Left kidney (tissue), 8 donors: ENCODE measurements at places on chromosomes 12 and 14. TPM values are rescaled to one million over a fixed set of nuclear protein-coding genes. Genes with fewer than 3 reads are reported as not detected.

DNA sequence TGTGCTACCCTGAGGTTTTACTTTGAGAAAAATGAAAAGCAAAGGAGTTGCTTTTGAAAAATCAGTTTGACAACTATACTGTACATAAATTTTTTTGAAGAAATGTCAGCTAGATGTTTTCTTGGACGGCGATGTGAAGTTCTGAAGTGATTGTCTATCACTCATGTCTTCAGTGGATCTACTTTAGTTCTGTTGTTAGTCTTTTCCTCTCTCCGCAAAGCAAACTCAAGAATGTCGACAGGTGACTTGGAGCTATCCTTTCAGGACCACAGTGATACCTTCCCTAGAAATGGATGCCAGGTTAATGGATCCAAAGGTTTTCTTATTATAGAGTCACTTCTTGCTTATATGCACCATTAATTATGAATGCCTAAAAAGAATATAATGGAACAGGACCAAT, 1.2 kb downstream of the PTPRO start:
- peak; percentile 39 for DNase-seq

GRCh38 chr14:33922125-33922524, 28.7 kb downstream of the EGLN3 start:
- DNase-seq, result no peak

DNA sequence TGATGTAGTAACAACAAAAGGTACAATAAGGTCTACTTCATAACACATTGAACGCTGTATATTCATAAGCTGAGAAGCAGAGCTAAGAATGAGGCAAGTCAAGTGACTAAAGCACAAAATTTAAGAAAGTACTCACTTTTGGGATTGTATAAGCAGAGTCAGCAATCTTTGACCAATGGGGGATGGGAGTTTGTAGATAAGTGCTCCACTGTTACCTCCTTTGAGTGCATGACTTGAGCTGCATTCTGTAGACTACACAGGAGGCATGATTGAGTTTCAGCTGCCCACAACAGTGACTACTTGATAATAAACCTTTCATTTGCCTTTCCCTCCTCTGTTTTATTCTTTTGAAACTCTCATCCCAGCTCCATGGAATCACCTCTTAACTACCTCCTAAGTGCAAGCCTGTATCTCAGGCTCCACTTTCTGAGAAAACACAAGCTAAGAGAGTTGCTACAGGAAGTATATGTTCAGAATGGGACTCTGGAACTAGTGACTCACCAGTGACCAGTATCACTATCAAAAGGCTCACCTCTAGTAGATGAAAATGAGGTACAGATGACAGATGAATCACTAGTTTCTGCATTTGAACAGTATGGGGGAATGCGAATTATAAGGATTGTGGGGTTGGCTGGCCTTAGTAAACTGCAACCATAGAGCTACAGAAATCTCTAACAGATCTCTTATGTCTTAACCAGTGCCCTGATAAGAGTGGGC, 49.2 kb downstream of the SLC35F4 start:
- DNase-seq, result no peak

DNA sequence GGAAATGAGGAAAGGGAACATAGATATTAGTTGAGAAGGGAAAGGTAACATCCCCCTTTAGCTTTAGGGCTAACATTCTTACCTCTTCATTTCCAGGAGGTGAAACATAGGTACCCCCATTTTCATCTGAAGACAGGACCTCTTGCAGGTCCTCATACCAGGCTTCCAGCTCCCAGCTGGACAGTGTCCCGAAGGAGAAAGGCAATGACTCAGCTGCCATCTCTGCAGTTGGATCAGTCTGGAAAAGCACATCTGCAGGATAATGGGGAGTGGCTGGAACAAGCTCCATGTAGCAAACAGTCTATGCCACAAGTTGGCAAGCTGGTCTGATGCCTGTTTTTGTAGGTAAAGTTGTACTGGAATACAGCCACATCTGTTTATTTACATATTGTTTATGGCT, 3.1 kb downstream of the DDIT3 start:
- no peak for DNase-seq

DNA sequence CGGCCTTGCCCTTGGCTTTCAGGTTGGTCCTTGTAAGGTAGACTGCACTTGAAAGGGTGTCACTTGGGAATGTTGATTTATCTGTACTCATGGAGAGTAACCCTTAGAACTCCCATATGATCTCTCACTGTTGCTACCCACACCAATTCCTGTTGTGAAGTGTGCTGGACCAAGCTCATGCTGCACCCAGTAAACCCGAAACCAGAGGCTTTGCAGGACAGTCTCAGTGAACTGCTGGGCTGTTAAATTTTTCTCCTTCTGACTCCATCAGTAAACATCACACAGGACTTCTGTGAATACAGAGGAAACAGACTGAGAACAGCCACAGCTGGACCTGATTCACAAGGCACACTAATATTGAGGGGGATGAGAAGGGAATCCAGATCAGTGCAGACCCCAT, 783.0 kb downstream of the TMEM121 start:
- DNase-seq, result no peak

DNA sequence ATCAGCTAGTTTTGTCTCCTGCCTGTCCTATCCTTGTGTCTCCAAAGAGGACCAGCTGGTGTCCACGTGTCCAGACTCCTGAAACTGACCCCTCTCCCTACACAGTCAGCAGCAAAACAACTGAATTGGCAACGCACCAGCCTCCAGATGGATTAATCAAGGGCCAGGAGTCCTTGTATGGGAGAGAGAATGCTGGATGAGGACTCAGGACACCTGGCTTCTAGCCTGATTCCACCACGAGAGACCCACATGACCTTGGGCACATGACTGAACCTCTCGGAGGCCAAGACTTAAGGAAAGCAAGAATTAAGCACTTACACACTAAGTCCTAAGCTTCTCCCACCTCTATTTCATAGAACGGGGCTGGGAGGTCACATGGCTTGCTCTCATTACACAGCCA, 60.4 kb upstream of the CMKLR1 start:
- DNase-seq, result no peak

GRCh38 chr12:61574339-61574738, 685.9 kb upstream of the USP15 start:
- no peak for DNase-seq

DNA sequence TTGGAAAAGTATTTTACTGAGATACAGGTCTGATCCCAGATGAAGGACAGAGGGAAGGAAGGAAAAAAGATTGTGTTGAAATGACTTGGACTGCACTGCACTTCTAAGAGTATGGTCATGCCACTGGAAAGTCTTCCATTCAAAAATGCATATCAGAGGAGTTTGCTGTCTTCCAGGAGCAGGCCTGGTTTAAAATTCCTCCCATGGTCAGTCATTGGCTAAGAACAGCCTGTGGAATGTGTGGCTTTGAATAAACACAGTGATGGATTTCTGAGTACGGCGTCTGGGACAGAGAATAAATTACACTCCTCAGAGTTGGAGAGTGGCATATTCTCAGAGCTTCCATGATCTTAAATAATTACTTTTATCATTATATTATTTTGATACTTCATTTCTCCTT, 245.8 kb upstream of the PDZRN4 start:
- DNase-seq, result no peak

DNA sequence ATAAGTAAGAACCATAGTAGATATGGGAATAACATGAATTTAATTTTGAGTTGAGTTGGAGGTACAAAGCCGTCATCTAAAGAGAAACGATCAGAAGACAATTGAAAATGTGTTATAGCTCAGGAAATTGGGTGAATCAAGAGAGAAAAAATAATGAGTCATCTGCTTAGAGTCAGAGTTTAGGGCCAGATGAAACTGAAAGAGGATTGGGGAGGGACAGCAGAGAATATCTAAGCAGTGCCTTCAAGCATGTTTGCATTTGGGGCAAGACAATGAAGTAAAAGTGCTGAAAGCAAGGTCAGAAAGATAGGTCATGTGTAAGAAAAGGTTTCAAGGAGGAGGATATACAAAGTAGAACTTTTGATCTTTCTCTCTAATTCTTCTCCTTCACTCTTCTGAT, 49.4 kb downstream of the SLC15A5 start:
- no peak for DNase-seq

DNA sequence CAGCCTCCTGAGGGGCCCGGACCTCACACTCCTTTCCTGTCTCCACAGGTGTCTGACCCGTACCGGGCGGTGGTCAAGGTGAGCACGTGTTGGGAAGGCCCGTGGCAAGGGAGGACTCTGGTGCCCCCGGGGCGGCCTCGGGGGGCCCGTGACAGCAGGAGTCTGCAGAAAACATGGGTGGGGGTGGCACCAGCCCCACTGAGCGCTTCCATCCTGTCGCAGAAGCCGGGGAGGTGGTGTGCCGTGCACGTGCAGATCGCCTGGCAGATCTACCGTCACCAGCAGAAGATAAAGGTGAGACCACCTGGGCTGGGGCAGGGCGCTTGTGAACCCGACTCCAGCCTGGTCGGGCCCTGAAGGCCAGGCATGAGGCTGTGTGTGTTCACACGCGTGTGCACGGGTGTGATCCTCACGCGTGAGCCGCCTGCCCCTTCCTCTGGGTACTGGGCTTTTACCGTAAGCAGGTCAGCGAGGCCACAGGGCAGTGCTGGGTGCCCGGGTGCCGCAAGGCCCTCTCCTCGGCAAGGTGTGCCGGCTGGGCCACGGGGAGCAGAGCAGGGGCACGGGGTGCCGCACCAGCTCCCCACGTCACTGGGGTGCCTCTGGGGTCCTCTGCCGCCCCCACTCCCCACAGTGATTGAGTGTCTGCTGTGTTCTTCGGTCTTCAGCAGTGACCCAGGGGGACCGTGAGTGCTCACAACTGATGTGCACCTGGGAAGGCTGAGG, 35.9 kb downstream of the LRCOL1 start:
- no peak for DNase-seq

DNA sequence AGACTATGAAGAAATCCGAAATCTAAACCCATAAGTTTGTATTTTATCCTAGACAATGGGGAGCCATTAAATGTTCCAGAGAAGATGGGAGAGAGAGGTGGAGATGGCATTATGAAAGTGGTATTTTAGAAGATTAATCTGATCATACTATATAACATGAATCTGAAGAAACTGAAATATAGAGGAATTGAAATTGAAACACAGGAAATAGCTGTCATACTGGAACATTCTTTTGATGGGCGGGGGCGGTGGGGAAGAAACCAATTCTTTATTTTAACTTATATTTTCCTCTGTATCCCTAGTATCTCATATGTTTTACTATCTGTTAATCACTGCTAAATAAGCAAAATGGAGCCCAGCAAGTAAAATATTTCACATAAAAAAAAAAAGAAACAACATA, 27.0 kb upstream of the FOXN3 start:
- no peak for DNase-seq

GRCh38 chr12:6334940-6335450, 6.9 kb downstream of the TNFRSF1A start:
- no peak for DNase-seq

- no peak for DNase-seq
Measured at GRCh38 chr14:101071493-101071906, 168.0 kb upstream of the RTL1 start.

SYT1 gene
- 21.7 TPM for polyA plus RNA-seq

CCT2 gene
- 288 TPM for polyA plus RNA-seq

OS9 gene
- polyA plus RNA-seq, result 212 TPM

CLEC2D gene
- 30.5 TPM for polyA plus RNA-seq

AGAP2 gene
- polyA plus RNA-seq, result 1.2 TPM

ANKS1B gene
- polyA plus RNA-seq, result 4.8 TPM

TAS2R30 gene
- 0.52 TPM for polyA plus RNA-seq

SPIC gene
- polyA plus RNA-seq, result not detected
